Activated gamma-delta T cell (primary cell): ENCODE measurements at places on chromosomes 16 and 17.

DNA sequence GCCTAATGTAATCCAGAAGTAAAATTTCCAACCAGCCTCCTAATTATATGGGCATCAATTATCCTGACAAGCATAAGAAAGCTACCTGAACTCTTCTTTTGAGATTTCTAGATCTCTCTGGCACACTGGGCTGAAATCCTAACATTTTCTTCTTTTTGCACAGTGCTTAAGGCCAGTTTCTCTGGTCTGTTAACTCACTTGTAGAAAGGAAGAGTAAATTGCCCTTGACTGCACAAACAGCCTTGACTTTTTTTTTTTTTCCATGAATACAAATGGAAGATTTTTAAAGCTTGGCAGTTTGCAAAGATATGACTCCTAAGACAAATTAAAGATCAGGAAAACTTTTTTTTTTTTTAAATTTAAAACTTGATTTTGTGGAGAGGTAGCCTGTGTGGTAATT, 291.2 kb upstream of the MON1B start:
- no peak for DNase-seq

- DNase-seq, result no peak
These were observed 98.0 kb upstream of the DYNLRB2 start for GRCh38 chr16:80442779-80443178.

DNA sequence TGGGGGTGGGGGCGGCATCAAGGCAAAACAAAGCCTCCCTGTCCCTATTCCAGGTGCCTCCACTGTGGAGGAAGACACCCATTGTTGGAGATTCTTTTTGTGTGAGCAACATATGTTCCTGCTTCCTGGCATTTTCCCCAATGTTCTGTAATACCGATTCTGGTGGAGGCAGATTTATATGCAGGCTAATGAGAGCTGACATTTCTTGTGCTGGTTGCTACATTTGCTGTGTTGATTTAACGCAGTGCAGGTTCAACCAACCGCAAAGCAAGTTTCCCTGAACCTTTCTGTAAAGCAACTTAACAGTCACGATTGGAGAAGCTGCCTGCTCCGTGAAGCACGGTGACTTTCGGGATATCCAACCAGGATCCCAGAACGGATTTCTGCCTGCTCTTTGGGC, 260.5 kb downstream of the CBLN1 start:
- DNase-seq, result no peak

GRCh38 chr16:2970563-2970962, 1.4 kb downstream of the PAQR4 start:
- no peak for DNase-seq

GRCh38 chr17:45228763-45229539, 7.3 kb downstream of the FMNL1 start:
- peak; percentile 76 for DNase-seq

DNA sequence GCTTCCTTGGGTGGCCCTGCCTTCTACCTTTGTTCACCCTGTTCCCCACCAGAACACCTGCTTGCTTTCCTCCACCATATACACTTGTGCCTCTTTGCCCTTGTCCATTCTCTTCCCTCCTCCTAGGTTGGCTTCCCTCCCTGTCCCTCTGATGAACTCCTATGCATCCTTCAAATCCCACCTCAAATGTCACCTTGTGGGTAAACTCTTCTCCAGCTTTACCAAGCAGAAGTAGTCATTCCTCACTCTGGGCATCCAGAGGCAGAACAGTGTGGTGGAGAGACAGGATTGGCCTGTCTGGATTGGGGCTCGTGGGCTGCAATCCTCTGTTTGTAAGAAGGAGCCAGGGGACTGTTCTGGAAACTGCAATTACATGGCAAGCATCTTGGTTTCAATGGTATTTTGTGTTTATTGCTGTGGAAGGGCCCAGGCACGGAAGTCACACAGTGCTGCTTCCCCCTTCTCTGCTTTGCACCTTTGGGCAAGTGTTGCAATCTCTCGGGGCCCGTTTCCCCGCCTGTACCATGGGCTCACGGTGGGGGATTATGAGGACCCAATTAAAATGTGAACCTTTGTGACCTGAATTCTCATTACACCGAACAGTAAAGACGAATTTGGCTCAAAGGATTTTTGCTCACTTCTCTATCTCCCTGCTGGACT, 21.9 kb upstream of the NXPH3 start:
- no peak for DNase-seq

DNA sequence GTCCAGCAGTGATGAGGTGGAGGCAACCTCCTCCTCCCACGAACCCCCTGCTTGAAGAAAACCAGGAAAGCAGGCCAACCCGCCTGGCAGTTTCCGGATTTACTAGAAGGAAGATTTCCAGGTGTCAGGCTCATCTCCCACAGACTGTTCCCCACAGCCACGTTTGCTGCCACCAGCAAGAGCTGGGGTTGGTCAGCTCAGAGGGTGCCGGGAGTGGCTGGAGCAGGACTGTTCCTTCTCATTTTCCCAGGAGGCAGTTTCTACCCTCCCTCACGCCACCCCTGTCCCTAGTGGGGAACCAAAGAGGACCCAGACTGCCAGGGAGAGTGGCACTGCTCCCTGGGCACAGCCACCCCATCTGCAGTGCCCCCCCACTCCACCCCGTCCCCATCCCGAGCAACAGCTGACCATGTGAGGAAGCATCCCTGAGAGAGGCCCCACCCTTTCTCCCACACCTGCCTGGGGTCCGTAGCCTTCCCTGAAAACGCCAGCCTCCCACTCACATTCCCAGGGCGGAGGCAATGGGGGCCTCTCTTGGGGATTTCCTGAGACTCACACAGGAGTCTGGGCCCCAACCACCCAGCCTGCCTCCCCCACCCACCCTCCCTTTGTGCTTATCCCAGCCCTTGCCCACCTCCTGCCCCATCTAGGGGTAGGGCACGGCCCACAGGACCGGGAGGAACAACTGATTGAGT, 5.9 kb downstream of the KRT17 start:
- no peak for DNase-seq

GRCh38 chr17:83194186-83194561, 114.8 kb downstream of the METRNL start:
- DNase-seq, result no peak

- DNase-seq, result no peak
These were observed 7.2 kb downstream of the ARL2BP start for GRCh38 chr16:57252148-57252721.

- DNase-seq, result no peak
These were observed 30.5 kb downstream of the TMEM98 start for GRCh38 chr17:32958418-32958817.

DNA sequence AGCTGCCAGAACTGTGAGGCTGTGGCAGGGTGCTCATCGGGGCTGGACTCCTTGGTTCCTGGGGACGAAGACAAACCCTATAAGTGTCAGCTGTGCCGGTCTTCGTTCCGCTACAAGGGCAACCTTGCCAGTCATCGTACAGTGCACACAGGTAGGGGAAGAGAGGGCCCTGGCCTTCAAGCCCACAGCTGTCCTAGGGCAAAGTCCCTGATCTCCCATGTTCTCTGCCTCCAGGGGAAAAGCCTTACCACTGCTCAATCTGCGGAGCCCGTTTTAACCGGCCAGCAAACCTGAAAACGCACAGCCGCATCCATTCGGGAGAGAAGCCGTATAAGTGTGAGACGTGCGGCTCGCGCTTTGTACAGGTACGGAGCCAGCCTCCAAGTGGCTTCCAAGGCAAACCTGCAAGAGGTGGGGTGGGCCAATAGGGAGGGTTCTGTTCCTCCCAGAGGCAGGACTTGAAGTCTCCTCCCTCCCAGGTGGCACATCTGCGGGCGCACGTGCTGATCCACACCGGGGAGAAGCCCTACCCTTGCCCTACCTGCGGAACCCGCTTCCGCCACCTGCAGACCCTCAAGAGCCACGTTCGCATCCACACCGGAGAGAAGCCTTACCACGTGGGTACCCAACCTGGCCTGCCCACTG, 3.7 kb downstream of the BCL6B start:
- no peak for DNase-seq

DNA sequence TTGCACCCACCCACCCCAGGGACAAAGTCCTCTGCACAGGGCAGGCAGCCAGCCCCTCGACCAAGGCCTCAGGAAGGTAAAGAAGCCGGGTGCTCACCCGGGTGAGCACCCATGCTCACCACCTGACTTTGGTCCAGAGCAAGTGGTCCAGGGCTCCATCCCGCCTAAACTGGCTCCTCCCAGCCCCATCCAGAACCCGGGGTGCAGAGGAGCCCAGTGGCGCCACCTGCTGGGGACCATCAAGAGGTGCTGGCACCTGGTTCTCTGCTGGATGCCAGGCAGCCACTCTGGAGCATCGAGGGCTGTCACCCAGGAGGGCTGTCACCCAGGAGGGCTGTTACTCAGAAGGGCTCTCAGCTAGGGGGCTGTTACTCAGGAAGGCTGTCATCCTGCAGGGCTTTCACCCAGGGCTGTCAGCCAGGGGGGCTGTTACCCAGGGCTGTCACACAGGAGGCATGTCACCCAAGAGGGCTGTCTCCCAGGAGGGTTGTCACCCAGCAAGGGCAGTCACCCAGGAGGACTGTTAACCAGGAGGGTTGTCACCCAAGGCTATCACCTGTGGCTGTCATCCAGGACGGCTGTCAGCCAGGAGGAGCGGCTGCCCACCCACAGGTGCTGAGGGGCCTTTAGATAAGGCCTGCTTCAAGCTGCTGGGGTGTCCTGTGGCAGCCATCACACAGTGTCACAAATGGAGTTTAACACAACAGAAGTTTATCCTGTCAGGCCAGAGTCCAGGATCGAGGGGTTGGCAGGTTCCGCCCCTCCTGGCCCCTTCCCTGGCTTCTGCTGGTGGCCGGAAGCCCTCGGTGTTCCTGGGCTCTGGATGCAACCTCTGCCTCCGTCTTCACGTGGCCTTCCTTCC, 98.5 kb downstream of the TNFRSF13B start:
- no peak for DNase-seq

DNA sequence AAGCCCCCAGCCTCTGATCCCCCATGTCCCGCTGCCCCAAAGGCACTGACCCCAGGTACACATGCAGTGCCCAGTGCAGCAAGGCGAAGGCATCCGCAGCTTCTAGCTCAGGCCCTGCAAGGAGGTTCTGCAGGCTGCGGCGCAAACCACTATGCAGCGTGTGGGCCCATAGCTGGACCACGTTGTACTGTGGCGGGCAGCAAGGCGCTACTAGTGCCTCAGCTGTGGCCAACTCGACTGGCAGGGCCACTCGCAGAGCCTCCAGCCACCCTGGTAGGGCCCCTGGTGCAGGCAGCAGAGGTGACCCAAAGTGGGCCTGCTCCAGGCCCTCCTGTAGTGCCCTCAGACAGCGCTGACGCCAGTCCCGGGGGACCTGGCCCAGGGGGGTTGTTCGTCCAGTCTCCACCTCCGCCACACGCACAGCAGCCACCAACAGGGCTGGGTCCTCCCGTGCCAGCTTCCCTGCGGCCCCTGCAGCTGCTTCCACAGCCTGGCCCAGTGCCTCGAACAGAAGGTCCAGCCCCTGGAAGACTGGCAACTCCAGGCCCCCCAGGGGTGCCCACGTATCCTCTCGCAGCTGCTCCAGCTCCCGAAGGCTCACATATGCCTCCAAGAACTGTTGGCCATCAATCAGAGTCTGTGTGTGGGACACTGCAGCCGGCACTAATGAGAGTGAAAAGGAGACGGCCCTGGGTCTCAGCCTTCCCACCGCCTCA, 2.6 kb downstream of the EXOC3L1 start:
- no peak for DNase-seq

DNA sequence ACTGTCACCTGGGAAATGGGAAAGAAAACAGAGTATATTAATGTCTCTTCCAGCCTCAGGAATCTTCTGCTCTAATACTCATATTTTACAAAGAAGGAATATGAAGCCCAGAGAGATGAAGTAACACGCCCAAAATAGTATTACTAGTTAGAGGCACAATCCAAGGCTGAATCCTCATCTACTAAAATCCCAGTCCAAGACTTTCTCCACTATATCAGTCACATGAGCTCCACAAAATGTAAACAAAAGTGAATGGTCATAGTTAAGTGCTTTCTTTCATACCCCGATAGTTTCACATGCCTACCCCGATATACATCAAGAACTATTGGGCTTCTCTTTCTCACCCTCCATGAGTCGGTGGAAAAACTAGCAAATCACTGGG, 965 bp downstream of the INTS2 start:
- DNase-seq, result no peak

DNA sequence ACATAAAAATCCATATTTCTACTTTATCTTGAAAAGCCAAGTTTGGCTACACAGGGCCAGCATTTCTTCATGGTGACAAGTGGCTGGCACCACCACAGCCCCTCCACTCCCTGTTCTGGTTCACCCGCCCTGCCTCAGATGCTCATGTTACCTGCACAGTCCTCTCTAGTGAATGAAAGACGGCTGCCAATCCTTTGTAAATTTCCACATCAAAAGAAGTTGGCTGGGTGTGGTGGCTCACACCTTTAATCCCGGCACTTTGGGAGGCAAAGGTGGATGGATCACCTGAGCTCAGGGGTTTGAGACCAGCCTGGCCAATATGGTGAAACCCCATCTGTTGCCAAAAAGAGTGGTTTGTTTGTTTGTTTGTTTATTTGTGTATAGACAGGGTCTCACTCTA, 19.9 kb upstream of the CORO1A start:
- DNase-seq, result no peak

DNA sequence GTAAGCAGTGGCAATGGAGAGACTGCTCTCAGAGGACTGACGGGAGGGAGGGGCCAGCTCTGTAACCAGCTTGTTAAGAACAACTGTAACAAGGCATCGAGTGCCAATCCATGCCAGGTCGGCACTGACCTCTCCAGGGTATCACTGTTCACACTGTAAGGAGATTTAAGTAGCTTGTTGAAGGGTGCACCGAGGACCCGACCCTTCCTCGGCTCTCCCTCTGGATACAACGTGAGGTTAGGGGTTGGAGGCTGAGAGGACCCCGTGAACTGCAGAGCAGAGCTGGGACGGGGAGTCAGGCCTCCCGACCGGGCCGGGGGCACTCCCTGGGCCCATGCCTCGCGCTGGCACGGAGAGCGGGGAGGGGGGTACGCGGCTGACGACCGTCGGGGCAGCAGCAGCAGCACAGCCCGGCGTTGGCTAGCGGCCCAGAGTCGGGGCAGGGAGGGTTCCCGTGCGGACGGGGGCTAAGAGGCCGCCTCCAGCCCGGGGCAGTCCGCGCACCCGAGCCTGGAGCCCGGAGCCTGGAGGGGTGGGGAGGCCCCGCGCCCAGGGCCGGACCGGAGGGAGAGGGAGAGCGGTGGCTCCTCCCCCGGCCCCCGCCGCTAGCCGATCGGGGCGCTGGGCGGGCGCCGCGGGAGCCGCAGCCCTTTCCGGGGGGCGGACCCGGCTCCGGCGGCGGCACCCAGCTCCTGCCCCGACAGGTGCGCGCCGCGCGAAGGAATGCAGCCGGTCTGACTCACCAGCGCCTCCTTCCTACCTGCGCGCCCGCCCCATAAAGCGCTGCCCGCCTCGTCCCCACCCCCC, at the start of gene ITGB4:
Gene ITGB4 (plus strand): TSS at position 804 of the 807 bp plus-strand sequence. CDS start 3,245 bp downstream, outside the sequence.
- DNase-seq, result peak; percentile 56
